ENCODE measurements at places on chromosomes 6 and 20. TPM values are rescaled to one million over a fixed set of nuclear protein-coding genes. Genes with fewer than 3 reads are reported as not detected.

DNA sequence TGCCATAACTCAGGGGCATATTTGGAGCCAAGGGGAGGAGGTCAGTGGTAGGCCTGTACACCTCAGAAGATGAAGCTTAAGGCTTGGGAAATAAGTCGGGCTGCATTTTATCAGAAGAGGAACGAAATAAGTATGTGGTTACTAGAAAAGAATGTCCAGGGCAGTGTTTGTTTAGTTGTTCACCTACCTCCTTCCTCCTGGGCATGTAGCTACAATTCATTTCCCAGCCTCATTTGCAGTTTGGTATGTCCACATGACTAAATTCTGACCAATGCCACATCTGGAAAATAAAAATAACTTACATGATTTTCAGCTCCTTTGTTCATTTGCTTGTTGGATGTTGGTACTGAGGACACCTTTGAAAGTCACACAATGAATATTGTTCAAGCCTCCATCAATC, 294.5 kb upstream of the RGS17 start:
- no peak for DNase-seq

GRCh38 chr20:17431621-17432364, 99.4 kb downstream of the BFSP1 start:
- no peak for DNase-seq

The LAMA5 gene
- 120 TPM for total RNA-seq

DNA sequence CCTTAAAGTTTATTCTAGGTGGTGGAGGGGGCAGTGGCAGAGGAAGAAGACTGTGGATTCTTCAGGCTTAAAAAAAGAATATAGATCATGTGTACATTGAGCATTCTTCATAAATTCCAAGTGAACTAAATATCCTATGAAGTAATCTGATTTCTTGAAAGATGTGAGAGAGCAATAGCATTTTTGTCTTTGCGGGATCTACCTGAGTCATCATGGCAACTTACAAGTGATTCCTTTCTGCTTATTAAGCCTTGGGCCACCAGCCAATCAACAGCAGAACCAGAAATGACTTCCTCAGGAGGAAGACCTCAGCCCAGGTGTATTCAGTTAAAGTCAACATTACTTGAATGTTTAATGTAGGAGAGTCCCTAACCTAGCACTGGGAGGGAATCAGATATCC, 756.9 kb downstream of the TFAP2A start:
- no peak for DNase-seq

- no peak for DNase-seq
These were observed 275.6 kb downstream of the TENT5A start for GRCh38 chr6:81476881-81477280.

DNA sequence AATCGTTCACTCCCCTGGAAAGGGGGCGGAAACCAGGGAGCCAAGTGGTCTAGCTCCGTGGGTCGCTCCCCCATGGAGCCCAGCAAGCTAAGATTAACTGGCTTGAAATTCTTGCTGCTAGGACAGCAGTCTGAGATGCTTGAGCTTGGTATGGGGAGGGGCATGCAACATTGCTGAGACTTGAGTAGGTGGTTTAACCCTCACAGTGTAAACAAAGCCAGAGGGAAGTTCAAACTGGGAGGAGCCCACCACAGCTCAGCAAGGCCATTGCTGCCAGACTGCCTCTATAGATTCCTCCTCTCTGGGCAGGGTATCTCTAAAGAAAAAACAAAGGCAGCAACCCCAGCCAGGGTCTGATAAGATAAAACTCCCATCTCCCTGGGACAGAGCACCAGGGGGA, 43.2 kb downstream of the COL21A1 start:
- no peak for DNase-seq

DNA sequence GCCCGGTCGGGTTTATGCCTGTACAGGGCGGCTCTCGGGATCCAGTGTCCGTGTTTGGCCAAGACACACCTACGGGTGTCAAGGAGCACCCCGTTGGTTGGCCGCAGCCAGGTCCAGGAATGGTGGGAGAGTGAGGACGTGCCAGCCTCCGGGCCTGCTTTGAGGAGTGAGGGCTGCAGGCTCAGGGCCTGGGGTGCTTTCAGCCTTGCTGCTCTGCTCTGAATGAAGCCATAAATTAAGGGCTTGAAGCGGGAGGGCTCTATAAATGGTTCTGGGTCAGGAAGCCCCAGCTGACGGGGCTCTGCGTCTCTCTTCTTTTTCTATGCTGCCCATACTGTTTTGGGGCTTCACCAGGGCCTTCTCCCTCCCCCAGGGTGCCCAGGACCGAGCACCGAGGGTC, 15.1 kb downstream of the GATA5 start:
- no peak for DNase-seq

- DNase-seq = no peak
These were observed 44.6 kb downstream of the ALDH5A1 start for GRCh38 chr6:24539416-24539815.

The THBD gene
- 74.6 TPM for total RNA-seq

The LTB gene
- 0.66 TPM for total RNA-seq

The SLC17A2 gene
- not detected for total RNA-seq

DNA sequence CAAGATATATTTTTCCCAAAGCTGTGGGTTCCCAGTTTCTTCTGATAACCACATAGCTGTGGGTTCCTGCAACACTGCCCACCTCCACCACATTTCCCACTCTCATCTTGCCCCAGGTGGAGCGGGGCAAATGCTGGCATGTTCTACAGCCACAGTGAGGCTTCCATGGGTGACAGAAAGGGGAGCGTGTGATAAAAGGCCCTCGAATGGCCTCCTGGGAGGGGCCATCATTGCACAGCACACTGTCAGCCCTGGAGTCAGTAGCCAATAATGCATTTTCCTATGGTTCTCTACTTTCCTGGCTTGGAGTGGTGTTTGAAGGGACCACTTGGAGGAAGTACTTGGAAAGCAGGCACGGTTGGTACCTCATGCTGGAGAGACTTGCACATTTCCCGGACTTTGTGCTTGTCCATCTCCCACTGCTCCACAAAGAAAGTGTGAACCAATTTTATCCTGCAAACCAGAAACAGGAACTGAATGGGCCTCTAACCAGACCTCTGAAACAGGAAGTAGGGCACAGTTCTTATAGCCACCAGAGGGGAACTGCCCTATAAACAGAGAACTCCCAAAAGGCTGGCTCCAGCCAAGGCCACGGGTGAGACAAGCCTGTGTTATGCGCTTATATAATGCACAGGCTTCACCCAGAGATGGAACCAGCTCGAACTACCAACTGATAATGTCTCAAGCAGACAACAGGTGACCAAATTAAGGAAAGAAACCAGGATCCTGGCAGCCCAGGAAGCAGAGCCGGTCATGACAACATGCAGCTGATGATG, 8.6 kb downstream of the MAP3K5 start:
- DNase-seq = no peak

The METTL24 gene
- 0.57 TPM for total RNA-seq

DNA sequence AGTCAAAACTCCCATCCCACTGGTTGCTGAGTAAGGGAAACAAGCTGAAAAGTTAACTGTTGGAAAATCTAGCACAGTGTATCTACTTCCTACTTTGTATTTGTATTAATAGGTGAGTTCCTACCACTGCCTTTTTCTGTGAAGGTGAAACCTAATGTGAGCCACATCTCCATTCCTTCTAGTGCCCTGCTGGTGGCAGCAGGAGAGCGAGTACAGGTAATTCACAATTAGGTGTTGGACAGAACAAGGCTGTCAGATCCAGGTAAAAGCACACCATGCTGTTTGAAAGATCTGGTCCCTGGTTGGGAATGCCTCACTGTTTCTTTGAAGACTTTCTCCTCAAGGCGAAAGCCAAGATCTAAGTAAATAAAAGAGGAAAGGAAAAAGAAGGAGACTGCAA, 528.4 kb downstream of the PKHD1 start:
- DNase-seq = no peak

DNA sequence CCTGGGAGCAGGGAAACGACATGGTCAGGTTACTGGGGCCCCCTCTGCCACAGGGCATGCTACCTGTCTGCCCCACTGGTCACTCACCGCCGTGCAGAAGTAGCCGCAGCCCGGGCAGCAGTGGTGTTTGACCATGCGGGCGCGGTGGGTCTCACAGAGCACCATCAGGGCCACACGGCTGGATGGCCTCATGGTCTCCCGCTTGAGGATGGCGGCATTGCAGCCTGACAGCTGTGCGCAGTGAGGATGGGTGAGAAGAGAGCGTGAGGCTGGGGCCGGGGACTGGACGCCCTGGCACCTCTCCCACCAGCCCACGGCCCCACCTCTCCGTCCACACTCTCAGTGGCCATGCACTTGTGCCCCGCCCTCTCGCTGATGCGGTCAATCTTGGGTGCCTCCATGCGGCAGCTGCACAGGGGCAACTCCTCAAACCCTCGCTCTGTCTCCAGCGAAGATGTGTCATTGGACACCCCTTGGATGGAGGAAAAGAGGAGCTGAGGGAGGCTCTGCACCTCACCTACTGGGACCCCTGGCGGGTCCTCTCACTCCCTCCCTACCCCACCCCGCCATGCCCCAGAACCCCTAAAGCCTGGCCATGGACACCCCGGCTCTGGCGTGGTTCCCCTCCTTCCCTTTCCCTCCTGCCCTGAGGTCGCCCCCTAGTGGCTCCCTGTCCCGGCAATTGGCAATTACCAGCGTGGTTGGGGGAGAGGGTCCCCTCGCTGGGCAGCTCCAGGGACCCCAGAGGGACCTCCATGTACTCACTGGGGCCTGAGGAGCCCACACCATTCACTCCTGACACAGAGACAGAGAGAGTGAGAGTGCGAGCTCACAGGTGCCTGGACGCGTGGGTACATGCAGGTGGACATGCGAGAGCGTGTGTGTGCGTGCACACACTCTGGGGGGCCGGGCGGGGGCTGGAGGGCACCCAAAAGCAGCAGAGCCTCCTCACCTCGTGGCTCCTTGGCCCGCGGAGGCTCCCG, 8.9 kb downstream of the EHMT2 start:
- no peak for DNase-seq

- no peak for DNase-seq
These were observed 172.9 kb downstream of the ADGRG6 start for GRCh38 chr6:142474531-142475289.

The ARFGEF3 gene
- 0.92 TPM for total RNA-seq

DNA sequence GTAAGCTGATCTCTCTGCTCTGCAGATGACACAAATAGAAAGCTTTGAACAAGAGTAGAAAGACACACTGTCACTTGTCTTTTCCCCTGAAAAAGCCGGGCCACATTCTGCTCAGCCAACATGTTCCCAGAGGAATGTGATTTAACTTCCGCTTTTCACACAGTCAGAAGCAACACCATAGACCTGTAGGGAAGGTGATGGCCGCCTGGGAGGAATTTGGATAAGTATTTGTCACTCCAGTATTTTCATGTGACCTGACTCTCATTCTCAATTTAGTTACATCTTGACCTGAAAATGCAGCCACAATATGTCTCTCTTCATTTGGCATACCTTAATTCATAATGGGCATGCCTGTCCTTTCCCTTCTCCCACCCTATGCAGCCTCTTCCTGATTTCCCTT, 2.0 kb upstream of the GRM1 start:
- no peak for DNase-seq

The DEFB124 gene
- total RNA-seq = not detected

DNA sequence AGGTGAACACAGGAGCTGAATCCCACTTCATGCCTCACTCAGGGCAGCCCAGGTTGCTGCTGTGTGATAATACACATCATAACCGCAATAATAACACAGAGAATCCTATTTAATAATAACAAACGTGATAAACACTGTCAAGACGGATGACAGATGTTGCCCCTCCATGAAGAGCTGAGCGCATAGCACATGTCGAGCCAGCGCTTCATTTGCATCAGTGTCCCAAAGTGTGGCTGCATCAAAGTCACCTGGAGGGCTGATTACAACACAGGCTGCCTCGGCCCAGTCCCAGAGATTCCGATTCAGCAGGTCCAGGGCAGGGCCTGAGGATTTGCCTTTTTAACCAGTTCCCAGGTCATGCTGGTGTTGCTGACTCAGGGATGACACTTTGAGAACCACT, 198.5 kb downstream of the QKI start:
- DNase-seq = no peak

DNA sequence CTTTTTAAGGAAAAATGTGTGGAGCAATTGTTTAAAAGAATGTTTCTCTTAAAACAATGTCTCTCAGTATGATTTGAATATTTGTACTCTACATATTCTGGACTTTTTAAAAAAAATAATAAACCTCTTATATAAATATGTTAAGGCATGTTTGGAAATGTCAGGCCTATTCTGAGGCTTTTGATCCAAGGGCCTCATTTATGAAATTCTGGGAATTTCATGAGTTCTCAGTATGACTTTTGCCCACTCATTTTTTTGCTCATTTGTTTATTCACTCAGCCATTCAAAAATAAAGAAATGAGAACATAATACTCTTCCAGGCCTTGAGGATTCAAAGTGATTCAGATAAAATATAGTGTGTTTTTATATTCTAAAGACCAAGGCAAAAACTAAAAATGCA, 60.4 kb downstream of the DOK5 start:
- DNase-seq = no peak

The GATA5 gene
- total RNA-seq = 0.85 TPM

The TAAR9 gene
- not detected for total RNA-seq

The WFDC12 gene
- total RNA-seq = 2.6 TPM

DNA sequence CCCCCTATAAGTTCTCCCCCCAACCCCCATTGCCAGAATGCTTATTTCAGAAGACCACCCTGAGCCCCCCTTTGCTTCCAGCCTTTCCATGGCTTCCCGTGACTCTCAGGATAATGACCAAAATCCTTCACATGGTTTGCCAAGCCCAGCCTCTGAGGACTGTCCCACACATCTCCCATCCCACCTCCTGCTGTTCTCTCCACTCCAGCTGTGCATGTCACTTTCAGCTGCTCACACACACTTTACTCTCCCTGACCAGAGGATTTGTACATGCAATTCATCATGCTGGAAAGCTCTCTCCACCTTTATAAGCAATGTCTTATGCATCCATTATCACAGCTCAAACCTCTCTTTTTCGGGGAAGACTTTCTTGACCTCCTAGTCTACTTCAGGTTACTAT, 164.2 kb downstream of the PRL start:
- no peak for DNase-seq

- no peak for DNase-seq
These were observed 103.8 kb downstream of the CEBPB start for GRCh38 chr20:50294164-50295088.

- no peak for DNase-seq
These were observed 548.7 kb upstream of the MAP3K7 start for GRCh38 chr6:91135406-91136103.

The ZNF292 gene
- 38.9 TPM for total RNA-seq

DNA sequence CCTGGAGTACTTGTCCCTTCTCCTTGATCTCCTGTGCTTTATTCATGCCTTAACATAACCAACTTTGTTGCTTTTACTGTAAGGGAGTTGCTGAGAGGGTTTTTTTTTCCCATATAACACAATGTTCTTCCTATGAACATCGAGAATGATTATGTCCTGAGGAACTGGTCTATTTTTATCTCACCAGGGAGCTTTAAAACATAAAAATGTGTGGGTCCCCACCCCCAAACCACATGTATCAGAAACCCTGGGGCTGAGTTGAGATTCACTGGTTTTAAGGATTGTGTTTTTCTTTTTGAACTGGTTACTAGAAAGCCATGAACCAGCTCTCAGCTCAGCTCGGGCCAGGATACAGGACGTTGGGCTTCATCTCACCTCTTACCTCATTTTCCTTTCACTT, 118.5 kb upstream of the JAG1 start:
- no peak for DNase-seq

Data from esophagus squamous epithelium (tissue), 5 donors.